ENCODE measurements at places on chromosomes 3 and 15.

GRCh38 chr15:99447497-99448371, 118.0 kb upstream of the MEF2A start:
- DNase-seq = peak; percentile 46

- DNase-seq = no peak
Measured at GRCh38 chr15:62133141-62133540, 31.9 kb downstream of the C2CD4B start.

GRCh38 chr15:82890995-82891390, 61.5 kb downstream of the HOMER2 start:
- DNase-seq = peak; percentile 24

- no peak for DNase-seq
Measured at GRCh38 chr3:158443632-158444031, 127.4 kb upstream of the MLF1 start.

- peak; percentile 6 for DNase-seq
Measured at GRCh38 chr3:190568036-190568435, 54.2 kb downstream of the IL1RAP start.

GRCh38 chr15:98671060-98672008, 23.0 kb downstream of the IGF1R start:
- no peak for DNase-seq

- DNase-seq = no peak
Measured at GRCh38 chr3:75687323-75687722, 23.2 kb downstream of the FRG2C start.

DNA sequence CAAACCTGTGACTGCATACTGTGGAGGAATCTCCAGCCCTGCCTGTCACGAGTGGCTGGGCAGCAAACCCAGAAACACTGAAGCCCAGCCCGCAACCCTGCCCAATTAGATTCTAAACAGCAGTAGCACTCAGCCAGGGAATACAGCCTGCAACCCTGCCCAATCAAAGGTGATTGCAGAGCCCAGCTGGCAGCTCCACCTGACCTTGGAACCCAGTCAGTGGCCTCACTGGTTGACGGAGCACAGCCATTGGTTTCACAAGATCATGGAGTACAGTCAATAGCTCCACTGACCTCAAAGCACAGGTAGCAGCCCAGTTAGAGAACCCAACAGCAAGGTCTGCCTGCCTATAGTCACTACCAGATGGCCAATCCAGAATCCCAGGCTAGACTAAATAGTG, 35.2 kb upstream of the MYLK start:
- DNase-seq = no peak

- no peak for DNase-seq
Measured at GRCh38 chr3:49009396-49009795, 2.2 kb downstream of the WDR6 start.
